Fibroblast of skin of back (primary cell): ENCODE measurements at places on chromosomes 2 and 18.

- no peak for DNase-seq
These were observed 24.9 kb downstream of the GLI2 start for GRCh38 chr2:120760446-120761135.

- peak; percentile 22 for DNase-seq
These were observed 9.0 kb downstream of the CAPN10 start for GRCh38 chr2:240595381-240596079.

GRCh38 chr2:39243469-39244123 lies at the start of gene CDKL4:
Gene CDKL4, minus strand, starts transcription at chr2:39243970.
- DNase-seq: peak; percentile 23

DNA sequence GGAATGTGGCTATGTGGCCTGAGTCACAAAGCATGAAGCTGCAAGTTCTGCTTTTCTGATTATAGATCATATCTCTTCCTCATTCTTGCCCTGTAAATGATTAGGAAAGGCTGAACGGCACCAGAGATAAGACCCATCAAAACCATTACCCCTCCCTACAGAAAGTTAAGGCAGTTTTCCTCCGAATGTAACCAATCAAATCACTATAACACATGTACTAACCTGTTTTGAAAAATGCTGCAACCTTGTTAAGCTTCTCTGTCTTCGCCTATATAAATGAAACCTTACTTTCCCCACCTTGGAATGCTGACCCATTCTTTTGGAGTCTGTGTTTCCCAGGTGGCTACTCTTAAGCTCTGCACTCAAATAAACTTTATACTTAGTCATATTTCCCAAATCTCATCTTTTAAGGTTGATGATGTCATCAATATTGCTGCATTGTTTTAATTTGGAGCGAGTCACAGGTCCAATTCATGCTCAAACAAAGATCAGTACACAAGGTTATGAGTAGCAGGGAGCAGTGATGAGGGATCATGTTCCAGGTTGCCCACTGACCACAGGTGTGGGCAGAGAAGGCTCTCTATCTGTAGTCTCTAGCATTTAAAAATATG lies 662.3 kb downstream of the IRS1 start:
- DNase-seq: no peak

- DNase-seq: peak; percentile 79
These were observed 48.5 kb downstream of the KCNIP3 start for GRCh38 chr2:95345563-95346230.

DNA sequence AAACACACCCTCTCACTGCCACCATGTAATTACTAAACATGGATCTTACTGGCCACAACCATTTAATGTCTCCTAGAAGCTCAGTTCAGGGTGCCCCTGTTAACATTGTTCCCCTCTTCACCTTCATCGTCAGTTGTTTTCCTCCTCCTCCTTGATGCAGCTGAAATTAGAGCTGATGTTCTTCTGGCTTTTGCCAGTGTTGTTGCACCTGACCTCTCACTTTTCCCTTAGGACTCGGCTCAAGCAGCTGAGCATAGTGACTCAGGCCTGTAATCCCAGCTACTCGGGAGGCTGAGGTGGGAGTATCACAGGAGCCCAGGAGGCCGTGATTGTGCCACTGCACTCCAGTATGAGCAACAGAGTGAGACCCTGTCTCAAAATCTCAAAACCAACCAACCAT lies 70.8 kb downstream of the ACSL3 start:
- DNase-seq: no peak

DNA sequence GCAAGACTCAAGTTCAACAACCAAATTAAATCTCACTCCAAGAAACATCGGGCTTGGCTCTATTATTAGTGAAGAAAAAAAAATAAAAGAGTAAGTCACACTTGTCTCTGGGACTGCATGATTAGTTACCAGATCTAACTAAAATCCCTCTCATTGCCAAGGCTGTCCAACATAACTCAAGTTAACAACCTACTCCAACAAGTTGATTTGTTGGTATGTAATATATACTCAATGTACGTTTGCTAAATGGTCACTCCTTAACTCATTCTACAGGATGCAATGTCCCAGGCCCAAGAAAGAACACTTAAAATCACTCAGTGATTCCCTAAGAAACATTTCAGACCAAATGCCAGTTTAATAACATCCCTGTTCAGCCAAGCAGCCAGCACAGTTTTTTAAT lies 95.1 kb downstream of the DYM start:
- DNase-seq: no peak

GRCh38 chr2:157218911-157219310 lies 38.6 kb upstream of the GALNT5 start:
- no peak for DNase-seq

GRCh38 chr2:217060516-217060915 lies 200.7 kb upstream of the TNP1 start:
- no peak for DNase-seq

DNA sequence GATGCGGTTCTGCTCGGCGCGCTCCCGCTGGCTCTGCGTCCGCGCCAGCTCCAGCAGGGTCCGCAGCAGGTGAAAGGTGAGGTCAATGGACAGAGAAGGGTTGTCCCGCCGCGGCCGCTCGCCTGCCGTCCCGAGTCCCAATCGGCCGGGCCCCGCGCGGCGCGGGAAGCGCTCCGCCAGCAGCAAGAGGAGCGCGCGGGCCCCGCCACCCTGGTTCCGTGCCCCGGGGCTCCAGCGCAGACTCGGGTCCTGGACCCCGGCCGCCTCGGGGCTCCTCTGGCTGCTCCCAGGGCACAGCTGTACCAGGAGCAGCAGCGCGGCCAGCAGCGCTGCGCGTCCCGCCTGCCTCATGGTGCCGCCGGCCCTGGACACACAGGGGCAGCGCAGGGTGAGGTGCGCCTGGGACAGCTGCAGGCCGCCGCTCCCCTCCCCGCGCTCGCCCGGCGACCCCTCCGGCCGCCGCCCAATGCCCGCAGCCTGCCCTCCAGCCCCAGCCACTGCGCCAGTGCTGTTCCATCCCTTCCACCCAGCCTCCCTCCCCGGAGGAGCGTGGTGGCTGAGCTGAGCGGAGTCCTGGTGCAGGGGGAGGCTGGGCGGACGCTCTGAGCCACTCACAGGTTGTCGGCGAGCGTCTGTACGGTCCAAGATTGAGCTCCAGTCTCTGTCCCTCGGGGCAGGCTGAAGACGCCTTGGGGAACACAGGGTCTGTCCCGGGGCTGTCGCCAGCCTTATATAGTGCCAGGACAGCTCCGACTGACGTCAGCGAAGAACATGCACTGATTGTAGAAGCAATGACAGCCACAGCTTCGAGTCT lies 493 bp downstream of the UCN start:
- DNase-seq: no peak

DNA sequence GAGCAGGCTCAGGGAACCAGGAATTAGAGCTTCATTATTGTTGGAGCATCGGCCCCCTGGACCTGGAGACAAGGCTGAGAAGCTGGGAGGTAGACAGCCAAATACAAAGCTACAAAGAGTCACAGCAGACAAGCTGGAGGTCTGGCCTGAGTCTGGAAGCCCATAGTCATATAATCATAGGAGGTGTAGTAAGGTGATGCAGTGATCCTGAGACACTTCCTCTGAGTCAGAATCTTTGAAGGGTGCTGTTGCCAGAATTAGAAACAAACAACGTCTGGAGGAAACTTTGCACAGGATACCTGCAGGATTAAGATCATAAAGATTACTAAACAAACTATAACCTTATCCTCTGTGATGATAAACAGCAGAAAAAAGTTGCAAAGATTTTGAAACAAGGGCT lies 213.8 kb downstream of the DSC3 start:
- no peak for DNase-seq

GRCh38 chr18:48893608-48894600 lies 56.9 kb downstream of the SMAD7 start:
- no peak for DNase-seq

DNA sequence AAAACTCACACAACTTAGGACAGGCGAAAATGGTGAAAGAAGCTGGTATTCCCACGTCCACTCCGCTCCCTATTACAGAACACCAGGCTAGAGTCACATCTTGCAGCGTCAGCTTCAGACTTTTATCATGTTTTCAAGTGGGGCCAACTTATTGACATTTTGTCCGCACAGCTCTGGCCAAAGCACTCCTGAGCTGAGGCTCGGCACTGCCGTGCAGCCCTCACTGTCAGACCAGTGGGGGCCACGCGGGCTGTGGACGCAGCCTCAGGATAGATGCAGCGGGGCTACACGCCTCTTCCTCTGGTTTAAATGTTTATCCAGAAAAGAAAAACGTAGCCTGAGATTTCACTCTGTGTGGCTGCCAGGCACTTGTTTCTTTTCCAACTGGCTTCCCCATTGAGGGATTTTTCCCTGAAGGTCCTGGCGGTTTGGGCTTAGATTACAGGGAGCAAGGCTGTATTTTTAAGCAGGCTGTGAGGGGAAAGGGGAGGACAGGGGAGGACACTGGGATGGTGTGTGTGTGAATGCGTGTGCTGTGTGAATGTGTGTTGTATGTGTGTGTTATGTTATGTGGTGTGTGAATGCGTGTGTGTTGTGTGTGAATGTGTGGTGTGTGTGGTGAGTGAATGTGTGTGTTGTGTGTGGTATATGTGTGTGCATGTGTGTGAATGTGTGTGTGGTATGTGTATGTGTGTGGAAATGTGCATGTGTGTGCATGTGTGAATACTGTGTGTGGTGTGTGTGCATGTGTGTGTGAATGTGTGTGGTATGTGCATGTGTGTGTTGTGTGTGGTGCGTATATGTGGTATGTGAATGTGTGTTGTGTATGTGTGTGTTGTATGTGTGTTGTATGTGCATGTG lies 267.6 kb downstream of the DCDC2C start:
- no peak for DNase-seq

DNA sequence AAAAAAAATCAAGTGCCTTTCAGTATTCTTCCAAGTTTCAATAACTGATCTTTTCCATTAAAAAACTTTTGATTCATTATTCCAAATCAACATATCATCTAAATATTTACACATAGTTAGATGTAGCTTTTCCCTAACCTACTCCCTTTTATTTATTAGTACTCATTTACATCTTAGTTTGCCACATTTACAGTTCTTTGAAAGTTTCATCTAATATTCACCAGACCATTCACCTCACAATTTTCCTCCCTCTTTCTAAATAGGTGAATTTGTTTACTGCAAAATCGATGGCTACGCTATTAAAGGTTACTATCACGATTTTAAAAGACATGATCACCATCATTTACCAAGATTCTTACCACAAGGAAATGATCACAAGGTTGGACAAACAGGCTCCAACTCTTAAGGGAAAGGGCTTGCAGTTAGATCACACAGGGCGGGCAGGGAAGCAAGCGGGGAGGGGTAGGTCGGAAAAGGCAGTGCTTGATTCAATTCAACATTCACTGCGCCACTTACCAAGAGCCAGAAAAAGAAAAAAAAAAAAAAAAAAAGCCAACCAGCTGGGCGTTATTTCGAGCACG lies 654 bp upstream of the MARCHF7 start:
- DNase-seq: no peak

GRCh38 chr2:181264441-181264840 lies 192.7 kb upstream of the ITGA4 start:
- DNase-seq: peak; percentile 11

DNA sequence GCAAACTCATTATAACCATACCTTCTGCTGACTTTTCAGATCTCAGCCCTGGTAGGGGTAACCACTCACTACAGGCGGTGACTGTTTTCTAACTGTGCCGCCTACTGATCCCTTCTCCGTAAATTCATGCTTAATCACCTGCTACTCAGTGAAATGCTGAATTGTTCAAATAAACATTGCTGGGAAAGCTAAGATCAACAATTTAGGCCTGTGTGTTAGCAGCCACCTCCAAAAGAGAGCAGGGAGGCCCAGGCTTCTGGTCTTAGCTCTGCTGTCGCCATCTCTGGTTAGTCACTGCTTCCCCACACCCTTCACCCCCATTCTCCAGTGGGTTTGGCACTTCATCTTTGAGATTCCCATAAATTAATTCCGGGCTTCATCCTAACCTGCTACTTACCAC lies 21.8 kb upstream of the NT5C1B start:
- DNase-seq: no peak

DNA sequence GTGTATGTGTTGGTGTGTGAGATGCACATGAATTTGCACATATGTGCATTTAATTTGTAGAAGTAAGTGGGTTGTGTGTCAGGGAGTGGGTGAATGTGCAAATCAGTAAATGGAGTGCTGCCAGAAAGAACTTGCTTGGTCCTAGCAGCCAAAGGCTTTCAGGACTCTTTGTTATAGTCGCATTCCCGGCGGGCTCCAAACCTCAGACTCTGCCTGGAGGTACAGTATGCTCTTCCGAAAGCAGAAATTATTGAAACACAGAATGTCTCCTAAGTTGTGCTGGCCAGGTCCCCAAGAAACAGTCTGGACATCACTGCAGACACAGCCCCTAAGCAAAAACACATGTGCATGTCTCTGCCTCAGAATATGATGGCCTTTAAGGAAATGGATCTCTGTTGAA lies 232.4 kb downstream of the INSIG2 start:
- DNase-seq: no peak

GRCh38 chr18:12640881-12641200 lies 17.1 kb downstream of the SPIRE1 start:
- DNase-seq: no peak

- DNase-seq: no peak
These were observed 69.9 kb downstream of the RHBDD1 start for GRCh38 chr2:226905718-226906117.

DNA sequence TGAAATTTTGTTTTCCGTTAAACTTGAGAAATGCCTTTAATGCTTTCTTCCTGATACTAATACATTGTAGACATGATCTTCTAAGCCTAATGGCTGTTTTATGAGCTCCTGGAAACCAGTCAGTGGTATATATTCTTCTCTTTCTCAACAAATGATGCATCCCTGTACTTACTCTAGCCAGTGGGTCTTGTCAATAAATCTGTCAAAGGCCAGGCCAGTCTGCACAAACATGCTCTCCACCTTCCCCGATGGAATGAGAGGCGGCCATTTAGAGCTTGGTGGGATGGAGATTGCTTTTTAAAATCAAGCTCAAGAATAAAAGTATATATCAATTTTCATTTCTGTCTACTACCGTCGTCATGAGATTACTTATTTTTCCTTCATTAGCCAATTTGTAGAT lies 140.1 kb downstream of the LYPD6B start:
- DNase-seq: no peak

DNA sequence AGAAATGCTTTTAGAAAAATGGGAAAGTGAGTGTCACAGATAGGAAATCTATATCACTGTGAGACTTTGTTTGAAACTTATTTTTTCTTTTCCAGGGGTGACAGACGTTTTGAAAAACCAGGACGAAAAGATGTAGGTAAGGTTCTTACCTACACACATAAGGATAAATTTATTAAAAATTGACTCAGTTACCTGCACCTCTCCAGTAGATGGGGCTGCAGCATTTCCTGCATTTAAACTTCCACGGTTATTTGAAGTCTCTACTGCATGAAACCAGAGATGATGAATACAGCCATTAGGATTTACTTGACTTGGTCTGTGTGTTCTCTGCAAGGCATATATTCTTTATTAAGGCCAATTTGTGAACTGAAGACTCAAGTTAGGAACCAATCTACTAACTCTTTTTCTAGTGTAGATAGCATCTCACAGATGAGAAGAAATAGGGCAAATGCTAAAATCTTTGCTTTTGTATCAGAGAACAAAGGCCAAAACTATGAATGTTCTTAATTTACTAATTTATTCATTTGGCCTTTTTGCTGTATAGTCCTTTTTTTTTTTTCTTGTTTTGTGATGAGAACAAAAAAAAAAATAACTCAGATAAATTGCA lies 15.0 kb downstream of the KCNJ13 start:
- DNase-seq: peak; percentile 13
